ENCODE measurements at places on chromosomes 7 and 10.

DNA sequence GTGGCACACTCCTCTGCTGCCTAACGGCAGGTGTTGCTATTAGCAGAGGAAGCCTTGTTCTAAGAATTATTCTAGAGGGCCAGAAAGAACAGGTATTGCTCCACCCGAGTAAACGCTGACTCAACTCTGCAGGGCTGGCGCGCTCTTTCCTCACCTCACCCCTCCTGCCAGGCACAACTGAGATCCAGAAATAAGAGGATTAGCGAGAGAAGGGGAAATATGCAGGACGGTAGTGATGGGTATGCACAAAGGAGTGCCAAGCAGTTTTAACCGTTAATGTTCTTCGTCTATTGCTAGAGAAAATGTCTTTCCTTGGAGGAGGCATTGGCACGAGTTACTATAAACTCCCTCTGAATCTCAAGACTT lies 369 bp upstream of the SCIN start:
- no peak for DNase-seq

DNA sequence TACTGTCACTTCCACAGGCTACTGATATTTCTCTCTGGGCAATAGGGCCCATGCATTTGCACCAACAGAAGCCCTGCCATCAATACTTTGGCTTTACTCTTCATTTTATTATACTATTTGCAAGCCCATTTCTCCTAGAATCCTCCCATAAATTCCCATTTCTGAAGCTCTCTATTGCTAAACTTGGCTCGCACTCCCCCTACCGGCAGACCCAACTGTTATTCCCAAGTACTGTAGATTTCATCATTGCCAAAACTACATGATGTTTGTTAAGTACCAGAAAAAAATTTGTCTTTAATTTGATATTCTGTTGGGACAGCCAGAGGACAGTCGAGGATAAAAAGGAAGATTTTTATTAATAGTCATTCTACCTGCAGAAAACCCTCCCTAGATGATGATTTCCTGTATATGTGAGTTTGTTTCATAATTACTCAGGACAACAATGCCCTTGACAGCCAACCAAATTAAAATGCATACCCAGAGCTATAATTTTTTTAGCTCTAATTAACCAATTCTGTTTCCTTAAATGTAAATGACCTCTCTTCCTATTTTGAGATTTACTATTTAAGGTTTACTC lies 298.6 kb downstream of the REEP3 start:
- peak; percentile 37 for DNase-seq

- DNase-seq, result no peak
Measured at GRCh38 chr10:21649454-21649872, 115.4 kb downstream of the MLLT10 start.

DNA sequence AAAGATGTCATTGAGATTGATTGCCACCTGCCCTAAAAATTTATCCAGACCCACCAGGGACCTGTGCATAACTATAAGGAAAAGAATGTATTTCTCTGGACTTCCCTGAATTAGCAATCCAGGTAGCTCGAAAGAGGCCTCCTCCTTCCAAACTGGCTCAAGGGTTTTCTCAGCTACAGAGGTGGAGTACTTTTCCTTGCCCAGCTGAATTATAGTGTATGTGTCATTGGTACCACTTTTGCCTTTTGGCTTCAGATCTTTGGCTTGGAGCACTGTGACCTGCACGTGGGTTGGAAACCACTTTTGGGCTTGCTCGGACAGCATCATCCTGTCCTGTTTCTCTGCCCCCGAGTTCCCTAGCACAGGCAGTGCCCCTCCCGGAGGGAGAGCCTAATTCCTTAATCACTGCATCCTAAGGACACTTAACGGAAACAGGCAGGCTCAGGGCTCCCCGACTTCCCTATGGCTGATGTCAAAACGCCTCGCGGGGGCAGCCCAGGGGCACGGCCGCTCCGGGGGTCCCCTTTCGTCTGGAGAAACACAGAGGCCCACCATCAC lies 825 bp downstream of the RAB11FIP2 start:
- peak; percentile 35 for DNase-seq

- DNase-seq, result no peak
Measured at GRCh38 chr7:24936121-24936824, 43.7 kb downstream of the OSBPL3 start.

DNA sequence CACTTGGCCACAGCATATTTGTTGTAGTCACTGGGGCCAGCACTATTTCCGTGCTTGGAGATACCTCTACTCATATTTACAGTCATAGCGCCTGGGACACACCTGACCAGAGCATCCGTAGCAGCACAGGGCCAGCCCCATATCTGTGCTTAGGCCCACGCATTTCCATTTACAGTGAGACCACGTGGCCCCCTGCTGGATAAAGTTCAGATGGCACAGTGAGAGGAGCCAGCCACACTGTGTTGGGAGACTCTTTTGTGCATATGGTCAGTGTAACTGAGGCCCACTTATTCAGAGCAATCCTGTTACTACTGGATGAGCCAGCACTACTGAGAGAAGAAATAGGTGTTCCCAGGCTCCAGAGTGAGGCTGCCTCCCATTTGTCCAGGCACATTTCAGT lies 455.3 kb downstream of the REEP3 start:
- DNase-seq, result peak; percentile 62

GRCh38 chr7:867406-868188 lies 8.8 kb upstream of the GET4 start:
- no peak for DNase-seq

GRCh38 chr10:5478694-5479305 lies 20.6 kb downstream of the CALML5 start:
- no peak for DNase-seq

- DNase-seq, result peak; percentile 44
Measured at GRCh38 chr10:75211007-75211691, 553 bp downstream of the VDAC2 start.

- no peak for DNase-seq
Measured at GRCh38 chr10:71789871-71790270, 16.6 kb upstream of the VSIR start.

DNA sequence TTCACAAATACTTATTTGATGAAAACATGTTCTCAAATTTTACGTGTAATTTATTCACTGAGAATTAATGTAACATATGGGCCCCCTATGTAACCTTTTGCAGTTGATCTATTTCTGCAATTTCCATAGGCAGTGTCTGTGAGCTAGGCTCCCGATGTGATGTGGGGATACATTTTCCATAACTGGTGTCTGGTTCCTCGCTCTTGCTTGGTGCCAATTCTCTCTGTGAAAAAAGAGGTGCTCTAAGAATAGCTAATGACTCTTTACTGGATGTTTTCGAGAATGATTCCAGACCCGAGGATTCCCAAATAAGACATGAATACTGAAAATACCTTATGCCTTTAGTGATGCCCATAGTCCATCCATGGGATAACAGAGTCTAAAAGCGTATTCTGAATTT lies 286.7 kb upstream of the FZD8 start:
- DNase-seq, result no peak

GRCh38 chr7:27097686-27098577 lies 2.1 kb upstream of the HOXA1 start:
- no peak for DNase-seq

- no peak for DNase-seq
Measured at GRCh38 chr7:114647518-114647917, 232.9 kb downstream of the FOXP2 start.

GRCh38 chr7:88866265-88866863 lies 70.8 kb upstream of the TEX47 start:
- DNase-seq, result no peak

DNA sequence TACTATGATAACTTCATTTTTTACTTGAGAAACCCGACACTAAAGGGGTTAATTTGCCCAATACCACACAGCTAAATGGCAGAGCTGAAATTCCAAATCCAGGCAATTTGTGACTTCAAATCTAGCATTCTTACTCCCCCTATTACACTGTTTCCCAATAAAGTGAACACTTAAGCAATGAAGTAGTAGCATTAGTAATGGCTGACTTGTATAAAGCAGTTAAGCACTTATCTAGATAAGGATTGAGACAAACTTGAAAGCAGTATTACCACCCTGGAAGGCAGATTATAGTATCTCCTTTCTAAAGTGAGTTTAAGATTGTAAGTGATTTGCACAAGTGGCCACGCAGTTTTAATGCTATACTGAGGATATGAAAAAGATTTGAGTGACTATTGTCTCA lies 39.3 kb downstream of the WASL start:
- DNase-seq, result no peak

GRCh38 chr7:38934051-38934450 lies 25.1 kb upstream of the VPS41 start:
- no peak for DNase-seq

- DNase-seq, result no peak
Measured at GRCh38 chr10:3831608-3832007, 46.6 kb upstream of the KLF6 start.

GRCh38 chr7:46695051-46695708 lies 774.1 kb upstream of the IGFBP3 start:
- DNase-seq, result no peak

DNA sequence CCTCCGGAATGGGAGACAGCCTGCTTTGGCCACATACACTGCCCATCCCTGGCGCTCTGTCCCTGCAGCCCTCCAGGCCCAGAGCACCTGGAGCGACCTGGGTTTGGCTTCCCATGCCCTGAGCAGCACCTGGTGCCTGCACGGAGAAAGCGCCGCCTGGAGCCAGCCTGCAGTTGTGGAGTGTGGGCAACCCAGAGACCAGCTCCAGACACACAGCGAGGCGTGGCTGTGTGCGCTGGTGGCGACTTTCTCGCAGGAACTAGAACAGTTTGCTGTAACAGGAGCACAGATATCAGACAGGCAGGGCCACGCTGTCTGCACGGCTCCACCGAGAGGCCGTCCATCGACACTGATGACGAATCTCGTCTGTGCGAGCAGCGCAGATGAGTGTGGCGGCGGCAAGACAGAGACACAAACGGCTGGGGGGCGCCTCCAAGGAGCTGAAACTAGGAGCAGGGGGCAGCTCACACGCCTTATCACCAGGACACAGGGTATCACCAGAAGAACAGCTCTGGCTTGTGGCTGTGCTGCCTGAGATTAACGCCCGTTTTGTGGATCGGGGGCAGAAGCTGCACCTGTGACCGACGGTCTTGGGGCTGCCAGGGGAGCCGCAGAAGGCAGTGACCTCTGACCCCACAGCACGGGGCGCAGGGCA lies 275.3 kb downstream of the DNAJB6 start:
- DNase-seq, result no peak

GRCh38 chr7:77409005-77409738 lies 7.0 kb downstream of the GSAP start:
- no peak for DNase-seq

DNA sequence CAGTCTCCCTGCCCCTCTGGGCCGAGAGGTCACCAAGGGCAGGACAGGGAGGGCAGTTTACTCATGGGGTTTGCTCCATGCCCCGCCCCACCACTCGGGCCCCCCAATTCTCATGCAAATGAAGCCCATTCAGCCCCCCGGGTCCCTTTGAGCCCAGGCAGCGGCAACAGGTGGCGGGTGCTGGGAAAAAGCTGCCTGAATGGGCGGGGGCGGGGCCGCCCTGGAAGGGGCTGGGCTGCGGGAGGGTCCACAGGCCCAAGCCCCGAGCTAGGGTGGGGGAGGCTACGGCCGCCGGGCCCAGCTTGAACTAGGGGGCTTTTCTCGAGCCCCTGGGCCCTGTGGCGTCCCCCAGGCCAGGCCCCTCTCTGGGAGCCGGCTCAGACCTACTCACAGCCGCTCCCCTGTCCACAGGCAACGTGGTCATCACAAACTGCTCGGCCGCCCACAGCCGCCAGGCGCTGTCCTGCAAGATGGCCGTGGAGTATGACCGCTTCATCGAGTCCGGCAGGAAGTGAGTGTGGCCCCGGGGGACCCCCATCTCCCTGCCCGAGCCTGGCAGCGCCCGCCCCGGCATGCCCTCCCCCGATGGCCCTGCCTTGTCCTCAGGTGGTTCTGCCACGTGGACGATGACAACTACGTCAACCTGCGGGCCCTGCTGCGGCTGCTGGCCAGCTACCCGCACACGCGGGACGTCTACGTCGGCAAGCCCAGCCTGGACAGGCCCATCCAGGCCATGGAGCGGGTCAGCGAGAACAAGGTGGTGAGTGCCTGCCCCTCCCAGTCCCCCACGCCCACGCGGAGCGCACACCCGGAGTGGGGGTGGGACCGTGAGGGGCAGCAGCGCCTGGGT lies 5.5 kb downstream of the LFNG start:
- no peak for DNase-seq

DNA sequence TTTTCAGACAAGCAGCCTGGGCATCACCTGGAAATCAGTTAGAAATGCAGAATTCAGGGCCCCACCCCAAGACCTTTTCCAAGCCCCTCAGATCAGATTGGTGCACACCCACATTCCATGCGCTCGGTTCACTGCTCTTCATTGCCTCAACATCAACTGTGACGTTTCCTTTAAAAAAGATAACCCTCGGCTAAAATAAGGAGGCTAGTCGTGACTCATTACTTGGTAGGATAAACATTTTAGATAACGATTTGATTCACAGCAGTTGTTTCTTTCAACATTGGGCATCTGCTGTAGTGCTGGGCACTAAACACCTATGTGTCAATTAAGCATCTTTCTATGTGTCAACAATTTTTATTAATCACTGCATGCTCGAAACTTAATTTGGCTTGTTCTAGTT lies 191.1 kb upstream of the LRGUK start:
- DNase-seq, result no peak

- no peak for DNase-seq
Measured at GRCh38 chr7:131467788-131468187, 88.6 kb downstream of the PODXL start.

GRCh38 chr7:94060752-94061151 lies 56.6 kb upstream of the BET1 start:
- DNase-seq, result no peak

- no peak for DNase-seq
Measured at GRCh38 chr7:156494960-156495359, 145.6 kb upstream of the RNF32 start.

- no peak for DNase-seq
Measured at GRCh38 chr10:62620491-62620890, 184.0 kb upstream of the ADO start.

GRCh38 chr10:29240986-29241660 lies 47.7 kb upstream of the LYZL1 start:
- DNase-seq, result no peak

DNA sequence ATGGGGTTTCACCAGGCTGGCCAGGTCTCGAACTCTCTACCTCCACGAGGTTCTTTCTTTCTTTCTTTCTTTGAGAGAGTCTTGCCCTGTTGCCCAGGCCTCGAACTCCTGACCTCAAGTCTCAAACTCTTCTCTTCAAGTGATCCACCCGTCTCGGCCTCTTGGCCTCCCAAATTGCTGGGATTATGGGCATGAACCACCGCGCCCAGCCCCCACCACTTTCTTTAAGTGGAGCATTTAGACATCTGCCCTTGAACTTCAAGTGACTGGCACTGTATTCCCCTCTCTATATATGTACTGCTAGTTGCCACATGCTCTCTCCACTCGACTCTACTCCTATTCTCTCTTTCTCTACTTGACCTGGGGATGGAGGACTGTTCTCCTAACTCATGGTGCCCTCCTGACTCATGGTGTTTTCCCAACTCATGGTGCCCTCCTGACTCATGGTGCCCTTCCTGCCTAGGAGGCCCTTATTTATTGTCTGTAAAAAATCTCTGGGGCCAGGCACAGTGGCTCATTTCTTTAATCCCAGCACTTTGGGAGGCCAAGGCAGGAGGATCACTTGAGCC lies 19.3 kb upstream of the ACHE start:
- no peak for DNase-seq

Data from HEK293T (cell line).